ENCODE measurements at places on chromosomes 3 and 15.

GRCh38 chr15:62946940-62947339 is 95.6 kb upstream of the TPM1 start:
- no peak for DNase-seq

DNA sequence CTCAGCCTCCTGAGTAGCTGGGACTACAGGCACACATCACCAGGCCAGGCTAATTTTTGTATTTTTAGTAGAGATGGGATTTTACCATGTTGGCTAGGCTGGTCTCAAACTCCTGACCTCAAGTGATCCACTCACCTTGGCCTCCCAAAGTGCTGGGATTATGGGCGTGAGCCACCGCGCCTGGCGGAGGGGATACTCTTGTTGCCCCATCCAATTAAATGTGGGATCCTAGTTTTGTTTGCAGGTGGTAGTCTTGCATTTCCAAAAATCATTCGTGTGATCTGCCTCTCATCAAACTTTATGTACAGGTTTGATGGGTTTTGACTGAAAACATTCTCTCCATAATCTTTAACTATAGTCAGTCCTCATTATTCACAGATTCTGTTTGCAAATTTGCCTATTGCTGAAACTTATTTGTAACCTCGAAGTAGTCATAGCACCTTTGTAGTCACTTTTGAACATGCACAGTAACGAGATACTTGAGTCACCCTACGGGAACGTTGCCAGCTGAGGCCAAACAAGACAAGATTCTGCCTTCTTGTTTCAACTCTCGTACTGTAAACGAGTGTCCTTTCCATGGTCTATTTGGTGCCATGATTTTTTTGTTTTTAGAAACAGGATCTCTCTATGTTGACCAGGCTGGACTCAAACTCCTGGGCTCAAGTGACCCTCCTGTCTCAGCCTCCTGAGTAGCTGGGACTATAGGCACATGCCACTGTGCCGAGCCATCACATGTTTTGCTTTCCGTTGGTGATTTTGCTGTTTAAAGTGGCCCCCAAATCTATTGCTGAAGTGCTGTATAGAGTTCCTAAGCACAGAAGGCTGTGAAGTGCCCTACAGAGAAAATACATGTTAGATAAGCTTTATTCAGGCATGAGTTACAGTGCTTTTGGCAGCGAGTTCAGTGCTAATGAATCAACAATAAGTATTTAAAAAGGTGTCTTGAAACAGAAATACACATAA is 8.1 kb upstream of the MAPK6 start:
- peak; percentile 60 for DNase-seq

GRCh38 chr15:80804970-80805495 is 25.9 kb downstream of the CEMIP start:
- no peak for DNase-seq

- DNase-seq, result no peak
Measured at GRCh38 chr15:74424901-74425528, 8.7 kb downstream of the SEMA7A start.

DNA sequence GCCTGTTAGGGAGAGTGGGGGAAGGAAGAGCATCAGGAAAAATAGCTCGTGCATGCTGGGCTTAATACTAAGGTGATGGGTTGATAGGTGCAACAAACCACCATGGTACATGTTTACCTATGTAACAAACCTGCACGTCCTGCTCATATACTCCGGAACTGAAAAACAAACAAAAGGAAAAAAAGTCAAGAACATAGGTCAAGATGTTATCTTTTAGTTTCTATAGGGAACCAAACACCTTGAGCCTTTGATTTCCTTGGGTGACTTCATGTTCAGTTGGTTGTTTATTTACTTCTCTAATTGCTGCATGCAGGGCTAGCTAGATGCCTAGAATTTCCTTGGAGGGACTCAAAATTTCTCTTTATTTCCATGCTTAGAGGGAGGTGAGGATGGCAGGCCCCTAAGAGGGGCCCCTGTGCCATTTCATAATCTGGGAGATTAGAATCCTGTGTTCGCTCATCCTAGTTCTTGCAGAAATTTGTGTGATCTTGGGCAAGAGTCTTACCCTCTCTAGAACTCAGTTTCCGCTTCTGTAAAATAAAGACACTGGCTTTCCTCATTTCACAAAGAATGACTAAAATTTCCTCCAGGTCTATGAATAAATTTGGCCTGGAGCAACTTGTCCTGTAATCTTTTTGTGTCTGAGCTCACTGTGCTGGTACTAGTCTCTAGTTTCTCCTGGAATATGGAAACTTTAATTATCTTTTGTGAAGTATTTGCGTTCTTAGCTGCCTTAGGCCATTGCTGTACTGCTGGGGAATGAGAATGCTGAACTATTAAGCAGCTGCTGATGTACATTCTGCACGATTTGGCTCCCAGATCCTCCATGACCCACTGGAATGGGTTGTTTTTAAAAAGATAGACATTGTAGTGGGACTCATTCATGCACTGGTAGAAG is 457.5 kb downstream of the EDEM1 start:
- no peak for DNase-seq

GRCh38 chr3:198048445-198048844 is 88.4 kb downstream of the LMLN start:
- no peak for DNase-seq

GRCh38 chr3:74267588-74268184 is 346.8 kb downstream of the CNTN3 start:
- DNase-seq, result no peak

DNA sequence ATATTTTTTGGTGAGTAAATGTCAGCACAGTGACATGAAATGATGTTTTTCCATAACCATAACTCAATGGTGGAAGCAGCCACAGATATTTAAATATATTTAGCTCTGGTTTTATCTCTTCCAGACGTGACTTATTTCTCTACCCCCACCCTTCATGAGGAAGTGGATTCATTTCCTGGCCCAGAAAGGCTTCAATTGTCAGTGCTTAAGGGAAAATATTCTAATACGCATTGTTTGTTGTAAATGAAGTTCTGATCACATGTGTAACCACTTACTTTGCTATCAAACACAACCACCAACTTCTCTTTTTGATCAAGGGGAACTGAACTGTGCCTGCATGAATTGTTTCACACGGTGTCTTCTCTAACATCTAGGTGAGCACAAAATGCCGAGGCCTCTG is 14.0 kb downstream of the CLDN16 start:
- no peak for DNase-seq

GRCh38 chr3:129657261-129658046 is 51.0 kb upstream of the PLXND1 start:
- no peak for DNase-seq

GRCh38 chr3:197912741-197913476 is 37.1 kb upstream of the RPL35A start:
- no peak for DNase-seq

DNA sequence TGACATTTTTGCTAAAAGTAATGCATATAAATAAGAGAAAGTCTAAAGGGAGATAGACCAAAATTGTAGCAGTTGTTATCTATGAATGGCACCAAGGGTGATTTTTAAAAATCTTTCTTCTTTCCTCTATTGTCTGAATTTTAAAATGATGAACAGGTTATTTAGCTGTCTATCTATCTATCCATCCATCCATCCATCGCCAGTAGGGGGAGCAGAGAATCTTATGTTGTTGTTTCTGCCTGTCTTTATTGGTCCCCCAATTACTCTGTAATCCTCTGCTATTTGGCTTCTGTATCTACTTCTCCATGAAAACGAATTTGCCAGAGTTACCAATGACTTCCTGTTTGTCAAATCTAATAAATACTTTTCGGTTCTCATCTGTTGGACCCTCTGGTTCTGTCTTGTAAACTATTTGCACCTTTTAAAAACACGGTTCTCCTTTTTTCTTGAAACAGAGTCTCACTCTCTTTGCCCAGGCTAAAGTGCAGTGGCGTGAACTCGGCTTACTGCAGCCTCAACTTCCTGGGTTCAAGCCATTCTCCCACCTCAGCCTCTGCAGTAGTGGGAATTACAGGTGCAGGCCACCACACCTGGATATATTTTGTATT is 86.0 kb downstream of the ECT2 start:
- DNase-seq, result peak; percentile 17

GRCh38 chr3:44963571-44964325 is 12.2 kb downstream of the ZDHHC3 start:
- no peak for DNase-seq

GRCh38 chr3:52831500-52832301 is 1.2 kb upstream of the ITIH4 start:
- peak; percentile 93 for DNase-seq

DNA sequence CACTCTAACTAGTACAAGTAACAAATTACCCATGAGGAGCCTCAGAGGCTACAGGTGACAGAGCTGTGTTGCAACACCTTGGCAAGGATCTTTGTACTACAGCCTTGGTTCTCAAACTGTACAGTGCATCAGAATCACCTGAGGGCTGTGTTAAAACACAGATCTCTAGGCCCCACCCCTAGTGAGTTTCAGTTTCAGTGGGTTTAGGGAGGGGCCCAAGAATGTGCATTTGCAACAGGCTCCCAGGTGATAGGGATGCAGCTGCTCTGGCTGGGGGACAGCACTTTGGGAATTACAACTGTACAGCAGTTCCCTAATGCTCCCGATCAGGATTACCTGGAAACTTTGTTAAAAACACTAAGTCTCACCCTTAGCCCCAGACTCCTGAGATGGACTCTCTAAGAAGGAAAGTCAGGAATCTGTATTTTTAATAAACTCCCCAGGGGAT is 66.1 kb upstream of the NR2F2 start:
- no peak for DNase-seq

DNA sequence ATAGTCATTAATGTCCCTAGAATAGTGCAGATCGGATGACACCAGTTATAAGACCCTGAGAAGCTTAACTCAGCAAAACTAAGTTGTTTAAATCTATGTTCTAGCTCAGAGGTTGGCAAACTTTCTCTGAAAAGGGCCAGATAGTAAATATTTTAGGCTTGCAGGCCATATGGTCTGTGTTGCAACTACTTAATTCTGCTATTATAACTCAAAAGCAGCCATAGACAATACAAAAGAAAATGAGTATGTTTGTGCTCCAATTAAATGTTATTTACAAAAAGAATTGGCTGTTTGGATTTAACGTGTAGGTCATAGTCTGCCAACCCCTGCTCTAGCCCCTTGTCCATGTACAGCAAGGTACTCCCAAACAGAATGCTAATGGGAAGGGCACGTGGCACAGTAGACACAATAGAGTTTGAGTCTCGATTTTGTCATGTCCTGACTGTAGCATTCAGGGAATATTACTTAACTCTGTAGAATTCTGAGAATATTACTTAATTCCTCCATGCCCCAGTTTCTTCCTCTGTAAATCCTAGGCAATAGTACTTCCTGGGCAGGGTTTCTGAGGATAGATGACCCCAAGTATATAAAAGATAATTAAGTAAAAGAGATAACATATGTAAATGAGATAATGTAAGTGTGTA is 70.5 kb upstream of the ATP2C1 start:
- DNase-seq, result no peak

GRCh38 chr3:193780810-193781478 is 187.9 kb downstream of the OPA1 start:
- peak; percentile 90 for DNase-seq

DNA sequence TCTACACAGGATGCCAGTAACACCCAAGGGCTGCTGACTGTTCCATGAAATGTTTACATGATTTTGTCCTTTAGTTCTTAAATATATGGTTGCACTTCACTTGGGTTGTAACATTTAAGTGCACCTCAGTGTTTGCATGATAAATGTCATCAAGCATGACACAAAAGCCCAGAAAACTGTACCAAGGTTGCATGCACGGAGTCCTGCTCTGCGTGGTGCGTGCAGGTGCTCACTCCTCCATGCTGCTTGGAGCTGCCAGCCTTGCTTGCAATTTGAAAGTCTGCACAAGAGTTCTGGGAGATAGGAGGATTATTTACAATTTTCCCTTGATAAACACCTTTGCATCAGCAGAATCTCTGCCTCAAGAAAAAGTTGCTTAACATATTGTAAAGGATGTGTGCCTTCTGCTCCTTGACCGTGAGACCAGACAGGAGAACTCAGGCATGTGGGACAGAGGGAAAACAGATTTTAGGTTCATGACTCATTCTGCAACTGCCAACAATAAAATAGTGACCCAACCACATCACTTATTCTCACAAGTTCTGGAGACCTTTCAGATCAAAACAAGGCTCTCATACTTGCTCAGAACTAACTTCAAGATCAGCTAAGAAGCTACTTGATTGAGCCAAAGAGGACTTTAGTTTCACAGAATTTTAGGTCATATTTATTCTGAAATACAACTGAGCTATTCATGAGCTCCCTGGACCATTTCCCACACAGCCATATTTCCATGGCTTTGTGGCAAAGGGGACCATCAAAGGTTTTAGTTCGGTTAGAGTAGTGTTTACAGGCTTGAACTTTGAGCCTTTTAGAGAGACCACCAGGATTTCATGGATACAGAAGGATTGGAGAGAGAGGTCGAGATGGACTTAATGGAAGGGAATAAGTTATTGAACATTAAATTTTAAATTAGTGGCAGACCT is 128.4 kb upstream of the ZBED2 start:
- DNase-seq, result peak; percentile 77

GRCh38 chr3:59407425-59407824 is 357.6 kb upstream of the CFAP20DC start:
- DNase-seq, result no peak

- peak; percentile 72 for DNase-seq
Measured at GRCh38 chr3:9036404-9037131, 73.3 kb upstream of the RAD18 start.

DNA sequence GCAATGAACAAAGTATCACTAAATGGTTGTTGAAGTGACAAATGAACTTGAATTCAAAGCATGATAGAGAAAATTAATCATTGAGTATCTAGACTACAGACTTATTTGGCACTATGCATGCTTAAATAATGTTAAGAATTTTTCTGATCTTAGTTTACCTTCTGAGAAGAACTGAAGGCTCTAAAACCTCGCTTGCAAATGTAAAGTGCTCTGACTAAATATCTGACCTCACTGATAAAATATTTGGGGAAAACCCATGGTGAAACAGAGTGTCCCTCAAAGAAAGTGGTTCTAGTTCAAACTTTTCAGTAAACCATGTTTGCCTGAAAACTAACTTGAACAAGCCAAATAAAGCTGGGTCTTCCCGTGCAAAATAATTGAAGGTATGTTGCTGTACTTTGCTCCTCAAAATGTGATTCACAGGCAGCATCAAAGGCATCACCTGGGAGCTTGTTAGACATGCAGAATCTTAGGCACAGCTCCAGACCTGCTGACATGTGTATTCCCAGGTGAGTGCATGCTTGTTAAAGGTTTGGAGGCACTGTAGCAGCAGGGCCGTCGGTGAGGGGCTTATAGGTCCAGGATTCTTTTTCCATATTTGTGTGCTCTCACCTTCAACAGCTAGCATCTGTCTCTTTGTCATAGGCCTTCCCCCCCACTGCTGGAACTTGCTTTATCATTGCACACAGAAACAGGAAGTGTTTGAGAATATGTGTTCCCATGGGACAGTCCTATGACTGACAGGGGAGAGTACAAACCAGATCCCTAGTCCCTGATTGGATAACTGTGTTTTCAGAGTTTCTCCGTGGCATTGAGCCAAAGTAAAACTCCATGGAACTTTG is 524.2 kb upstream of the LMCD1 start:
- no peak for DNase-seq

- peak; percentile 51 for DNase-seq
Measured at GRCh38 chr3:39126532-39127071, 19.1 kb downstream of the TTC21A start.

GRCh38 chr3:33057320-33058298 is 39.3 kb downstream of the GLB1 start:
- no peak for DNase-seq

Measured in AG08395 (cell line).